ENCODE measurements at places on chromosomes 2 and 18.

DNA sequence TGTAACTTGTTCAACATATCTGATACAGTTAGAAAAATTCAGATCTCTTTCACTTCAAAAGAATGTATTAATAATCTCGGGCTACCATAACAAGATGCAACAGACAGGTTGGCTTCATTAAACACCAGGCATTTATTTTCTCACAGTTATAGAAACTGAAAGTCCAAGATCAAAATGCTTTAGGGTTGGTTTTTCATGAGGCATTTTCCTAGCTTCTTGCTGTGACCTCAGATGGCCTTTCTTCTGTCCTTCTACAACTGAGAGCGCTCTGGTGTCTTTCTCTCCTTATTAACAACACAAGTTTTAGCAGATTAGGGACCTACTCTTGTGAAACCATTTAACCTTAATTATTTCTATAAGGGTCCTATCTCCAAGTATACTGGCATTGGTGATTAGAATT lies 452.5 kb downstream of the ZNF804A start:
- no peak for DNase-seq

DNA sequence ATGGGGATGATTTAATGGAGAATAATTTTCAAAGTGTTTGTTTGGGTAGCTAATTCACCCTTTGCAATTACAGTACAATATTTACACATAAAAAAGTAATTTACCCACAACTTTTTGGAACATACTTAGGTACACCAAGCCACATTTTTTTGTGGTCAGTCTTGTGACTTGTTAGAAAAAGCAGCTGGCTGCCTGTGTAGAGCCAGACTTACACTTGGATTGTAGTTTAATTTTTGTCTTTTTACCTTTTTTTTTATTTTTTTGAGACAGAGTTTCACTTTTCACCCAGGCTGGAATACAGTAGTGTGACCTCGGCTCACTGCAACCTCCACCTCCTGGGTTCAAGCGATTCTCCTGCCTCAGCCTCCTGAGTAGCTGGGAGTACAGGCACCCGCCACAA lies 45.4 kb downstream of the RALBP1 start:
- DNase-seq = no peak

- no peak for DNase-seq
Measured at GRCh38 chr2:236552212-236552542, 17.4 kb upstream of the ACKR3 start.

DNA sequence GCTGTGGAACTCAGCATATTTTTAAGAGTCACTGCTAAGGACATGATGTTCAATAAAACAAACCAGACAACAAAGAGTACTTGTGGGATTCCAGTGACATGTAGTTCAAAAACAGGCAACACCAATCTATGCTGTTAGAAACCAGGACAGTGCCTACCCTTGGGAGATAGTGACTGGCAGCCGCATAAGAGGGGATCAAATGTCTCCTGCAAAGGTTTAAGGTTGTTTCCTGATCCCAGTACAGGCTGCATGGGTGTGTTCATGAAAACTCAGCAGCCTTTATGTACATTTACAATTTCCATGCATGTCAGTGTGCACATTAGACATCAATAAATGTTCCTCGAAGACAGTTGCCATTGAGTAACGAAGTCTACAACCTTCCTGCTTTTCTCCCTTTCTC lies 183.8 kb downstream of the PID1 start:
- no peak for DNase-seq

DNA sequence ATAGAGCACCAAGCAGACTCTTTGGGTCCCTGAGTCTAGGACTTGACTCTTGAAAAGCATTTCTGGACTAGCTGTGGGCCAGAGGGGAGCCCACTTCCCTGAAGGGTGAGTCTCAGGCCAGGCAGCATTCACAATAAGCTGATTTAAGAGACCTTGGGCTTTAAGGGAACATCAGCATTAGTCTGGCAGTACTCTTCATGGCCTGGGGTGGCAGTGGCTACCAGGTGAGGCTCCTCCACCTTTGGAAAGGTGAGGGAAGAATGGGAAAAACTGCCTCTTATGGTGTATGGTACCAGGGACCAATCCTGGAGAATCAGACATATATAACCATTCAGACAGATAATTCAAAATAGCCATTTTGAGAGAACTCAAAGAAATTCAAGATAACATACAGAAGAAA lies 599.9 kb upstream of the POU3F3 start:
- DNase-seq = peak; percentile 5

GRCh38 chr2:29066271-29066860 lies 8.0 kb downstream of the PCARE start:
- no peak for DNase-seq

- DNase-seq = no peak
Measured at GRCh38 chr2:92073815-92074548, 2797.2 kb upstream of the TEKT4 start.

- no peak for DNase-seq
Measured at GRCh38 chr2:236105955-236106607, 62.1 kb downstream of the GBX2 start.

DNA sequence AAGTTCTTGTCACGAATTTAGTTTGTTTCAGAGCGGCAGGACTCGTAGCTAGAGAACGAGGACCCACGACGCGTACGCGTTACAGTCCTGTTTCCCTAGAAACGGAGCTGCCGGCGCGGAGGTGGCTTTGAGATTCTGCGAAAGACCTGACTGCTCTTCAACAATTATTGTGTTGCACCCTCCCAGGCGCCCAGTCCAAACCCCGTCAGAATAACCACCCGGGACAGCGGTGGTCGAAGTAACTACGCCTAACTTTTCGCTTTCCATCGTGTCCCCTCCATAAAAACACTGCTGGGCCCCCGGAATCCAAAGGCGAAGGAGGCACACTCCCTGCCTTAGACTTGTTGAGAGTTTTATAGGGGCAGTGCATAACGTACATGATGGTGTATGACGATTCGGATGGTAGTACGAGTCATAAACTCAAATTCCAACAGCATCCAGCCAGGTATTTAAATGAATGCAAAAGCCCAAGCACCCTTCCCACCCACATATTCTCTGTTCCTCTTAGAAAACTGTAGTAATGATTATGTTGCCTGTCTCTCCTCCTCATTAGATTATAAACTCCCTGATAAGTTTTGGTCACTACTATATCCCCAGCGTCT lies 651 bp upstream of the STAM2 start:
- DNase-seq = peak; percentile 35

DNA sequence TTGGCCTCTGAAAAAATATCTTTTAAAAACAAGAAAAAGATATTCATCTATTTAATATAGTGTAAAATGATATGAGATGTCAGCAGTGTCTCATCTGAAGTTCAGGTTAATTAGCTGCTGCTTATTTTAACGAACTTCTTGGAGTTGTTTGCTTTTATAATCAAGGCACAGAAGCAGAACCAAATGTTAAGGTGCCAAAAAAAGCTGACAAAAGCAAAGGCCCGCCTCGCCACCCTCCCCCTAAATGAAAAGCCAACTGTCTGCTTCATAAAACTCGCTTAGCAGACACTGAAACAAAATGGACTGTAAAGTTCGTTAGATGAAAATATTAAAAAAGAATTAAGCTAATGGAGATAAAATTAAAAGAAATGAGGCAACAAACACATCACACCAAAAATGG lies 562.6 kb downstream of the ZEB2 start:
- no peak for DNase-seq

DNA sequence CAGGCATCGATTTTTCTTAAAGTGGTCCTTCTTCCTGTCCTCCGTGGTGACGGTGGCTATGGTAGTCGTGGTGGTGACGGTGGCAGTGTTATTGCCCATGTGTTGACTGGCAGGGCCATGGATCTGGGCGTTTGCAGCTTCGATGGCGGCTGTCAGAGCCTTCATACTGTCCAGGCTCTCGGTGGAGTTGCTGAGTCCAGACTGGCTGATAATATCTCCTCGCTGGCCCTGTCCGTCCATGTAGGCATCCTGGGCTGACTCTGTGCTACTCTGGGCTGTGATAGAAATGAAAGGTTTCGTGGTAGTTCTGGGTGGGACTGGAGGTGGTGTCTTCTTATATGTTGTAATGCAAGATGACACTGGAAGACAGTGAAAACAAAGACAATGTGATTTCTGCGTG lies 131.9 kb downstream of the TGIF1 start:
- DNase-seq = no peak

DNA sequence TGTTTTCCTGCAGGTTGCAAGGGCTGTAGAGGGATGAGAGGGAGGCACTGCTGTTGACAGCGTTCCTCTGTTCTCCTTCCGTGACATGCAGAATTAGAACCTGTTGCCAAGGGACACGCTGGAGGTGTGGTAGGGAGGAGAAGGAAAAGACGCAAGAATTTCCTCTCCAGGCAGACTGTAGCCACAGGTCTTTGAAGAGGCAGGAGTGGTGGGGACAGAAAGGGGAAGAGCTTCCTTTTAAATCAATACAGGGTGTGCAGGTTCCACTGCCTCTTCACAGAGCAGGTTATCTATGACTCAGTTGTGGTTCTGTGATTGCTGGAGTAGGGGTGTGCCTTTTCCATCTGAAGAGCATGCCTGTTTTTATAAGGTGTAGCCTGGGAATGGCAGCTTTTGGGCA lies 133.0 kb downstream of the WDSUB1 start:
- DNase-seq = peak; percentile 97

GRCh38 chr2:17971531-17972125 lies 93.2 kb downstream of the KCNS3 start:
- no peak for DNase-seq

DNA sequence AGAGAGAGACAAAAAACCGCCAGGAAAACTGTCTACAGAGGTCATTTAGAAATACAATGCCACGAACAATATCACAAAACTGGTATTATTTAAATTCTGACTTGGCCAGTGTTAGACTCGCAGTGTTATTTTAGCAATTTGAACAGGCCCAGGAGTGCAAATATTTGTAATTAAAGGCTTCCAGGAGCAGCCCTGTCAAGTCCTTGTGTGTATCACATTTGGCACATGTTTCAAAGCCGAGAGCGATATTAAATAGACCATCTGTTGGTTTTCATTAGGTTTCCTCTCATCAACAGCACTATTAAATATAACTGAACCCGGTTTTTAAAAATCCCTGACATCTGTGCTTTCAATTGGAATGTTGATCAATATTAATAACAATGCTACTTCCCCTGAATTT lies 656.9 kb downstream of the TSN start:
- DNase-seq = no peak
